ENCODE measurements at places on chromosomes 16 and 17. TPM values are rescaled to one million over a fixed set of nuclear protein-coding genes. Genes with fewer than 3 reads are reported as not detected.

The CNTNAP4 gene
- polyA plus RNA-seq = 0.43 TPM

The ITGAD gene
- 0.08 TPM for polyA plus RNA-seq

The OTOA gene
- 0.11 TPM for polyA plus RNA-seq

The FKBP10 gene
- polyA plus RNA-seq = 165 TPM

The GUCY2D gene
- 0.47 TPM for polyA plus RNA-seq

The NRN1L gene
- not detected for polyA plus RNA-seq

The KRTAP2-3 gene
- not detected for polyA plus RNA-seq

The SDR42E2 gene
- 0.08 TPM for polyA plus RNA-seq

The HSD17B2 gene
- 9.5 TPM for polyA plus RNA-seq

The SKA2 gene
- polyA plus RNA-seq = 73.0 TPM

DNA sequence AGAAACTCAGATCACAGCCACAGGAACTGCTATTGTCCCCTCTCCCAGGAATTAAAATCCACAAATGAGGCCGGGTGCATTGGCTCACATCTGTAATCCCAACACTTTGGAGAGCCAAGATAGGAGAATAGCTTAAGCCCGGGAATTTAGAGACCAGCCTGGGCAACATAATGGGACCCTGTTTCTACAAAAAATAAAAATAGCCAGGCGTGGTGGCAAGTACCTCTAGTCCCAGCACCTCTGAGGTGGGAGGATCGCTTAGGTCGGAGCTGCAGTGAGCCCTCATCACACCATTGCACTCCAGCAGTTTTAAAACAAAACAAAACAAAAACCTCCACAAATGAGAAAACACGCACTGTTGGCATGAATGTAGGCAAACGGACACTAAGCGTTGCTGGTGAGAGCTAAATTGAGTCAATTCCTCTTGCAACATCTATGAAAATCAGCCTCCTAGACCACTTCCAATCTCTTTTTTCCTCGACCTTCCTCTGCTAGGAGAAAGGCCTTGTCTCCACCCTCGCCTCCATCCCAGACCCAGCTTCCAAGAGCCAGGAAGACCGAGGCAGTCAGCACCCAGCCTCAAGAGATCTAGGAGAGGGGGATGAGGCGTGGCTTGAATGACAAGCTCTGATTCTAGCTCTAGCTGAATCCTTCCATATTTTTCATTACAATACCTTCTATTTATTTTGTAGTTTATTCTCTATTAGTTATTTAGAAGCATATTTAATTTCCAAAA, 14.8 kb downstream of the TLE7 start:
- no peak for DNase-seq

DNA sequence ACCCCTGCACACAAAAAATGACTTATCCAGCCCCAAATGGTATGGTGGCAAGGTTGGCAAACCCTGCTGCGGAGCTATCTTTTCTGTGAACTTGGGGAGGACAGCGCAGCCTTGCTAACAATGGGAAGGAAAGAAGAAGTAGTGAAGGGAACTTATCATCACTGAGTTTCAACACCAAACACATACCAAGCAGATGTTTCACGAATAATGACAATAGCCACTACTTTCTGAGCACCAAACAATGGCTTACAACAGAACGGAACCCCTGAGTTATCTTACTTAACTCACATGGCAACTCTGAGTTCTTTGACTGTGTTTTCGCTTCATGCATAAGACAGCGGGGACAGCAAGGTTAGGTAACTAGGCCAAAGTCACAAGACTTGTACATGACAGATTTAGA, 148.9 kb downstream of the XYLT1 start:
- no peak for DNase-seq

GRCh38 chr17:29677221-29677791, 54.6 kb upstream of the CORO6 start:
- DNase-seq = no peak

- no peak for DNase-seq
Observed at GRCh38 chr17:43874293-43874692, 27.3 kb downstream of the CD300LG start.

DNA sequence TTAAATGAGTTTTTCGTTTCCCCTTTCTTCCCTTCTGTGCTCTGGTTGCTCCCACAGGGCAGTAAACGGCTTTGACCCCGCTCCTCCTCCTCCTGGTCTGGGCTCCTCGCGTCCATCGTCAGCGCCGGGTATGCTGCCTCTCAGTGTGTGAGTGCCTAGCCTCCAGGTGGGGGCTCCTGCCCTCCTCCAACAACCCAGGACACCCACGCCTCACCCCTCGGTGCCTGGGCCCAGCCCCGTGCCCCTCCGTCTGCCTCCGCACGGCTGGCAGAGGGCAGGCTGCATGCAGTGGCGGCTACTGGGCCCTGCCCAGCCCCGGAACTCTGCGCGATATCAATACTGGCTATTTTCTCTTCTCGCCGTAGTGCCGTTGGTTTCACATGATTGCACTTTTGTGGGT, 31.2 kb downstream of the NDEL1 start:
- no peak for DNase-seq

- DNase-seq = no peak
Observed at GRCh38 chr16:1159325-1159972, 6.5 kb downstream of the CACNA1H start.

GRCh38 chr17:20952183-20952582, 90.6 kb downstream of the USP22 start:
- DNase-seq = no peak

DNA sequence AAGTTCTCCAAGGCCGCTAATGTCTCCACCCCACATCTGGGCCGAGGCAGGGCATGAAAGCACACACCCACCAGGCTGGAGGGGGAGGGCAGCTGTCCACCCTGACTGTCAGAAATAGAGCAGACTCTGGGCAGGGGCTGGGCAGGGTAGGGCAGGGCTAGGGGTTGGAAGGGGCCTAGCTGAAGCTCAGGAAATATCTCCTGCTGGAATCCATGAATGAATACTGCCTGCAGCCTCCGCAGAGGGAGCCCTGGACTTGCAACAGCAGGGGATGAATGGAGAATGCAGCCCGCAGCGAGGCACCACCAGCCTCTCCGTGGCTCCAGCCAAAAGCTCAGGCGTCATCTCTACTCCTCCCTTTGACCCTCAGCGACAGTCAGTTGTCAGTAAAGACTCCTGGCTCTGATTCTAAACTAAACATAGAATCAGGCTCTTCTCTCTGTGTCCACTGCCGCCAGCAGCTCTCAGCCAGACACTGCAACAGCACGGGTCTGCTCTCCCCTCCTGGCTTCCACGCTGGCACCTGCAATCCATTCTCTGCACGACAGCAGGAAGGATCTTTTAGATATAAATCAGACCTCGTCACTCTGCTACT, 23.9 kb upstream of the NGFR start:
- no peak for DNase-seq

DNA sequence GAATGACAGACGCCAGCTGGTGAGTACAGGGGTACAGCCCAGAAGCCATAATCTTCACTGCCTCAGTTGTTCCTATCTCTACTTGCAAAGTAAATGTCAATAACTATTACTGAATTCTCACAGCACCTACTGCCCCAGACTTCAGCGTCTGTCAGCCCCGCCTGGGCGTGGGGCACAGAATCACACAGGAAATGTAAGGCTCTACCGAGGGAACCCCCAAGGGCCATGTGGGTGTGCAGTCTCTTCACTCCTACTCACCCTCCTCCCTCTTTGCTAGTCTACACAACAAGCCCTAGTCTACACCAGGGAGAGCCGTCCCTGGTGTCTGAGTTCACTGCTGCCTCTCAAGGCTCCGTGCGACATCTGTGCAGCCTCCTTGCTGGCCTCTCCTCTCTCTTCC, 4.5 kb downstream of the NPTX1 start:
- no peak for DNase-seq

GRCh38 chr16:57926041-57926440, 44.9 kb downstream of the CNGB1 start:
- no peak for DNase-seq

- DNase-seq = no peak
Observed at GRCh38 chr17:47162013-47162622, 27.0 kb downstream of the CDC27 start.

- no peak for DNase-seq
Observed at GRCh38 chr17:37490638-37491614, 1.2 kb downstream of the DUSP14 start.

GRCh38 chr17:50482110-50482509, 3.5 kb downstream of the RSAD1 start:
- DNase-seq = no peak

DNA sequence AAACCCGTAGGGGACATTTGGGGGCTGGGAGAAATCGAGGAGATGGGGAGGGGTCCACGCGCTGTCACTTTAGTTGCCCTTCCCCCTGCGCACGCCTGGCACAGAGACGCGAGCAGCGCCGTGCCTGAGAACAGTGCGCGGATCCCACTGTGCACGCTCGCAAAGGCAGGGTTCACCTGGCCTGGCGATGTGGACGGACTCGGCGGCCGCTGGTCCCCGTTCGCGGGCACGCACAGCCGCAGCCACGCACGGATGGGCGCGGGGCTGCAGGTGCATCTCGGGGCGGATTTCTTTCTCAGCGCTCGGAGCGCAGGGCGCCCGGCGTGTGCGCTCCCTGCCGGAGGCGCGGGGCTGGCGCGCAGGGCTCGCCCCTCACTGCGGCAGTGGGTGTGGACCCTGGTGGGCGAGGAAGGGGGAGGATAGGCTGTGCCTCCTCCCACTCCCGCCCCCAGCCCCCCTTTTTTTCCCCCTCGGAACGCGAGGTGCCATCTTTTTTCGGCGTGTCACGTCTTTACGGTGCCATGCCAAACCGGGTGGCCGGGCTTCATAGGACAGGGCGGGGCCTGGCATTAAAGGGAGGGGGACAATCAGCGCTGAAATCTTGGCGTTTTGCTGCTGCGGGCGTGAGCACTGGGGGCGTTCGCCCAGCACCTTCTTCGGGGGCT, 1.1 kb downstream of the MAPT start:
- DNase-seq = no peak

- DNase-seq = no peak
Observed at GRCh38 chr17:6471531-6472465, 27.5 kb downstream of the PIMREG start.

DNA sequence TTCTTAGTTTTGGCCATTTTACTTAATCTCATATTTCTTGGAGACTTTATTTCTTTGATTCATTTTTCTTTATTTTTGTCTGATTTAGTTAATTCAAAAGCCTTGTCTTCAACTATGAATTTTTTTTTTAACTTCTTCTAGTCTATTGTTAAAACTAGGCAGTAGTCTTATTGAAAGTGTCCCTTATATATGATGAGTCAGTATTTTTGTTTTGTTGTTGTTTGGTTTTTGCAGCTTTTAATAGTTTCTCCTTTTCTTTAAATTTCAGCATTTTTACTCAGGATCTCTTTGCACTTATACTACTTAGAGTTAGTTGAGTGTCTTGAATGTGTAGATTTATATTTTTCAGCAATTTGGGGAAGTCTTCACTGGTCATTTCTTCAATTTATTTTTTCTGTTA, 758.5 kb upstream of the CDH8 start:
- DNase-seq = no peak

DNA sequence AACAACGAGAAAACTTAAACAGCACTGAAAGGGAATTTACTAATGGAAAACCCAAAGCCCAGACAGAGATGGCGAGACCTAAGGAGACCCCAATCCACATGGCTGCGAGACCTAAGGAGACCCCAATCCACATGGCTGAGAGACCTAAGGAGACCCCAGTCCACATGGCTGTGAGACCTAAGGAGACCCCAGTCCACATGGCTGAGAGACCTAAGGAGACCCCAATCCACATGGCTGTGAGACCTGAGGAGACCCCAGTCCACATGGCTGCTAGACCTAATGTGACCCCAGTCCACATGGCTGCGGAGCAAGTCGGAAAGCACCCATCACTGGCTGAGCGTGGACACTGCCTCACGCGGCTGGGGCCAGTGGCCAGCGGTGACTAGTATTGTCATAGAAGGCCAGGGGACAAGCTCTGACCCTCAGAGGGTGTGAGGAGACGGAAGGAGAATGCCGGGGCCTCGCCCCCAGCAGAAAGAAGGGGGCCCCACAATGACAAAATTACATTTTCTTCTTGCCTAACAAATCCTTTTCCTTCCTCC, 241.8 kb downstream of the C16orf95 start:
- no peak for DNase-seq

DNA sequence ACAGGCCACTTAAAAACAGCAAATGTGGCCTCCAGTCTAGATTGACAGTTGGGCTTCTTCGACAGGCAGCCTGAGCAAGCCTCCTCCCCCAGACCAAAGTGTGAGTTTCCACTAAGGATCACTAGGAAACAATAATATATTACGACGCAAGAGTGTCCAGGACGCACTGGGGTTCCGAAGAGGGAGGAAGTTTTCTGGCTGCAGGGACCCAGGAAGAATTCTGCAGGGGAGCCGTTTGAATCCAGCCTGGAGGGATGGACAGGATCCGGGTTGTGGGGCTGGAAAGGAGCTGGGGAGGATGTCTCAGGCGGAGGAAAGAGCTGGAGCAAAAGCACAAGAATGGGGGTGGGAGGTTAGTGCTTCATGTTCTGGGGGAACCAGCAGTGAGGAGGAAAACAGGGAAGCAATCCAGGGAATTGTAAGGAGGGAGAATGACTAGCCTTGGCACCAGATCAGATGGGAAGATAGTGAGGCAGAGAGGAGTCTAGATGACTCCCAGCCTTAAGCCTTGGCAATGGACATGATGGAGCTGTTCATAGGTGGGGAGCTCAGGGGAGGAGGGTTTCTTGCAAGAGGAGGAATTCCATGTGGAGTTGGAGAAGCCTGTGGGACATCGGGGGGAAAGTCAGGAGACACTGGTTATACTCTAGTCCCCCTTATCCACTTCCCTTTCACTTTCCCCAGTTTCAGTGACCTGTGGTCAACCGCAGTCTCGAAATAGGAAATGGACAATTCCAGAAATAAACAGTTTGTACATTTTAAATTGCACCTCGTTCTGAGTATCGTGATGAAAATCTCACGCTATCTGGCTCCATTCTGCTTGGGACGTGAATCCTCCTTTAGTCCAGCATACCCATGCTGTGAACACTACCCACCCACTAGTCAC, 26.6 kb downstream of the NGFR start:
- no peak for DNase-seq

GRCh38 chr16:84959045-84959576, 52.2 kb downstream of the ZDHHC7 start:
- no peak for DNase-seq

DNA sequence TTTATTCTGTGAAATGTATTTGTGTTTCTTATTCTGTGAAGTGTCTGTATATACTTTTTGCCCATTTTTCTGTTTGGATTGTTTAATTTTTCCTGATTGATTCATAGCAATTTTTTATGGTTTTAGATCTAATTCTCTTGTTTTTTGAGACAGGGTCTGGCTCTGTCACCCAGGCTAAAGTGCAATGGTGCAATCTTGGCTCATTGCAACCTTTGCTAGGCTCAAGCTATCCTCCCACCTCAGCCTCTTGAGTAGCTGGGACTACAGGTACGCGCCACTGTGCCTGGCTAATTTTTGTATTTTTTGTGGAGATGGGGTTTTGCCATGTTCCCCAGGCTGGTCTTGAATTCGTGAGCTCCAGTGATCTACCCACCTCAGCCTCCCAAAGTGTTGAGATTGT, 31.5 kb downstream of the NF1 start:
- no peak for DNase-seq

GRCh38 chr17:40960144-40960543, 6.6 kb downstream of the KRT39 start:
- DNase-seq = no peak

DNA sequence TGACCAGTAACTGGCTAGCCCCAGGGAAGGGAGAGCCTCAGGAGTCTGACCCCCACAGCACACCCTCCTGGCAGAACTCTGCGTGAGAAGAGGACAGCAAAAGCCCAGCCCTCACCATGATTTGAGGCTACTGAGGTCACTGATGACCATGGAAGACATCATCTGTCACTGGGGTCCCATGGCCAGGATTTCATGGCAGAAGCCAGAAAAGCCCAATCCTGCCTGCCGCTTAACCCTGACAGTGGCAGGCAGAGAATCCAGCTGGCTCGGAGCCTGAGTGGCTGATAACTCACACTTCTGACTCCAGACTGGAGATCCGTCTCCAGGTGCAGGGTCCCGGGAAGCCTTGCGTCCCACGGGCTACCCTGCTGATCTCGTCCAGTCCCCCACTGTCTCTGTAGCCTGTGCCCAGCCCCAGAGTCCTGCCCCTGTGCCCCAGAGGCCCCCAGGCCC, 17.5 kb downstream of the GRIN2C start:
- DNase-seq = no peak

All from renal cortex interstitium (tissue), 15 donors.